ENCODE measurements at places on chromosomes 7 and 10. TPM values are rescaled to one million over a fixed set of nuclear protein-coding genes. Genes with fewer than 3 reads are reported as not detected.

Gene SH2D4B
- 0.06 TPM for total RNA-seq

Gene CFAP69
- total RNA-seq = 2.0 TPM

Gene PDE6C
- total RNA-seq = not detected

Gene DENND2A
- 0.64 TPM for total RNA-seq

Gene VWA2
- 0.03 TPM for total RNA-seq

Gene CROT
- total RNA-seq = 5.5 TPM

Gene ECHDC3
- 10.4 TPM for total RNA-seq

Gene RNF133
- total RNA-seq = not detected

Gene ADAM12
- 4.0 TPM for total RNA-seq

Gene LANCL2
- total RNA-seq = 13.6 TPM

Gene SPDYE5
- total RNA-seq = not detected

Gene STAG3
- 0.18 TPM for total RNA-seq

Gene LFNG
- total RNA-seq = 18.4 TPM

Gene GRM3
- total RNA-seq = not detected

Gene MYL10
- not detected for total RNA-seq

Gene PHKG1
- 0.31 TPM for total RNA-seq

Gene WNT16
- 2.0 TPM for total RNA-seq

Gene SORCS3
- not detected for total RNA-seq

Gene ARHGEF35
- total RNA-seq = 0.55 TPM

Gene RBM20
- total RNA-seq = 3.9 TPM

Gene PTPRN2
- 0.69 TPM for total RNA-seq

Gene SCIN
- total RNA-seq = 0.39 TPM

Gene TRIM50
- total RNA-seq = not detected

Gene MRC1
- 0.02 TPM for total RNA-seq

Gene SLC26A3
- total RNA-seq = not detected

Gene GCK
- total RNA-seq = 0.05 TPM

Gene MALRD1
- total RNA-seq = not detected

Gene NEUROG3
- total RNA-seq = not detected

Gene VGF
- total RNA-seq = 20.1 TPM

Gene CUBN
- total RNA-seq = 0.06 TPM

Gene CASP2
- total RNA-seq = 19.3 TPM

Gene PPP1R3A
- not detected for total RNA-seq

Gene HYAL4
- not detected for total RNA-seq

Gene ACHE
- 2.3 TPM for total RNA-seq
